ENCODE measurements at places on chromosomes 3 and 15.

DNA sequence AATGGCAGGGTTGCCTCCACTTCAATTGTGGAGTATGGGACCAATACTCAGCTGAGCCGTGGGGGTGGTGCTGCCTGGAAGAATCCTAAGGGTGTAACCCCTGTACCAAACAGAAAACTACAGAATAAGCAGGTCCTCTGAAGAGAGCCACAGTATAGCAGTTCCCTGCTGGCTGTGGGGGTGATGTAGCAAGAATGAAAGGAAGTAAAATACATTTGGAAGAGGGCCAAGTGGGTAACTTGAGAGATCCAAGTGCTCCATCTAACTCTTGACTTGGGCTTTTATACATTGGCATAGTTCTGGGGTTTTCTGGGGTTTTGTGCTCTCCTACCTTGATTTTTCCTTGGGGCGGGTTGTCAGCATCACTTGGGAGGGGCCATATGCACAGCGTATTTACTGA, 341.4 kb downstream of the OTOL1 start:
- DNase-seq, result no peak

GRCh38 chr15:29461877-29462276, 192.3 kb upstream of the NSMCE3 start:
- no peak for DNase-seq

GRCh38 chr3:16849795-16850194, 35.0 kb upstream of the PLCL2 start:
- DNase-seq, result no peak

GRCh38 chr3:62090066-62090465, 283.3 kb downstream of the FEZF2 start:
- no peak for DNase-seq

GRCh38 chr15:56325186-56325585, 40.0 kb upstream of the TEX9 start:
- no peak for DNase-seq

GRCh38 chr3:102129760-102130608, 280.7 kb downstream of the NFKBIZ start:
- DNase-seq, result no peak

DNA sequence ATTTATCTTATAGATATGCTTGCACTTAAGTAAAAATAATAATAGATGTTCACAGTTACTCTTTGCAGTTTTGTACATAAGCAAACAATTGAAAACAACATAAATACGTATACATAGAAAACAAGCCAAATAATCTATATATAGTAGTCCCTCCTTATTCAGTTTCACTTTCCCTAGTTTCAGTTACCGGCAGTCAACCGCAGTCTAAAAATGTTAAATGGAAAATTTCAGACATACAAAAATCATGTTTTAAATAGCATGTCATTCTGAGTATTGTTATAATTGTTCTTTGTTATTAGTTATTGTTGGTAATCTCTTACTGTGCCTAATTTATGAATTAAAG, 262.0 kb downstream of the CGGBP1 start:
- DNase-seq, result no peak

DNA sequence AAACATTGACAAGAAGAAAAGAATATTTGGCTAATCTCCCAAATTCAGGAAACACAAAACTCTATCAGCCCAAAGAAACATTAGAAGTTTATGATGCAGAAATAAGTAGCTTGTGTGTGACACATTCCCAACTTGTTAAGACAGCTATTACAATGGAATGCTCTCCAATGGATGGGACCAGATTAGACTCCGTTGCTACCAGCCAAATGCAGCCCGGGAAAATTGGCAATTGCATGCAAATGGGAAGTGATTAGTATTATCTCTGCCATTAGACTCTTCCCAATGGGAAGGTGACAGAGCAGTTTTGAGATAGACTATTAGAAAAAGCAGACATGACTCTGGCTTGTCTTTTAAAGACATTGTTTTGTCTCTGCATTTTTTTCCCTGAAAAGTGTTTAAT, 37.4 kb upstream of the KCNMB2 start:
- DNase-seq, result no peak

DNA sequence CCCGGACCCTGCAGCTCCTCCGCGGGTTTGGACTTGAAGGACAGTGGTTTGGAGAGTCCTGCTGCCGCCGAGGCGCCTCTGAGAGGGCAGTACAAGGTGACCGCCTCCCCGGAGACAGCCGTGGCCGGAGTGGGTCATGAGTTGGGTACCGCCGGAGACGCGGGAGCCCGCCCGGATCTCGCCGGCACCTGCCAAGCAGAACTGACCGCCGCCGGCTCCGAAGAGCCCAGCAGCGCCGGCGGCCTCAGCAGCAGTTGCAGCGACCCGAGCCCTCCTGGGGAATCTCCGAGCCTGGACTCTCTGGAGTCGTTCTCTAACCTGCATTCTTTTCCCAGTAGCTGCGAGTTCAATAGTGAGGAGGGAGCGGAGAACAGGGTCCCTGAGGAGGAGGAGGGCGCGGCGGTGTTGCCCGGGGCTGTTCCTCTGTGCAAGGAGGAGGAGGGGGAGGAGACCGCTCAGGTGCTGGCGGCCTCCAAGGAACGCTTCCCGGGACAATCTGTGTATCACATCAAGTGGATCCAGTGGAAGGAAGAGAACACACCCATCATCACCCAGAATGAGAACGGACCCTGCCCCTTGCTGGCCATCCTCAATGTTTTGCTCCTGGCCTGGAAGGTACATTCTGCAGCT, 634 bp downstream of the MINDY2 start:
- DNase-seq, result no peak

DNA sequence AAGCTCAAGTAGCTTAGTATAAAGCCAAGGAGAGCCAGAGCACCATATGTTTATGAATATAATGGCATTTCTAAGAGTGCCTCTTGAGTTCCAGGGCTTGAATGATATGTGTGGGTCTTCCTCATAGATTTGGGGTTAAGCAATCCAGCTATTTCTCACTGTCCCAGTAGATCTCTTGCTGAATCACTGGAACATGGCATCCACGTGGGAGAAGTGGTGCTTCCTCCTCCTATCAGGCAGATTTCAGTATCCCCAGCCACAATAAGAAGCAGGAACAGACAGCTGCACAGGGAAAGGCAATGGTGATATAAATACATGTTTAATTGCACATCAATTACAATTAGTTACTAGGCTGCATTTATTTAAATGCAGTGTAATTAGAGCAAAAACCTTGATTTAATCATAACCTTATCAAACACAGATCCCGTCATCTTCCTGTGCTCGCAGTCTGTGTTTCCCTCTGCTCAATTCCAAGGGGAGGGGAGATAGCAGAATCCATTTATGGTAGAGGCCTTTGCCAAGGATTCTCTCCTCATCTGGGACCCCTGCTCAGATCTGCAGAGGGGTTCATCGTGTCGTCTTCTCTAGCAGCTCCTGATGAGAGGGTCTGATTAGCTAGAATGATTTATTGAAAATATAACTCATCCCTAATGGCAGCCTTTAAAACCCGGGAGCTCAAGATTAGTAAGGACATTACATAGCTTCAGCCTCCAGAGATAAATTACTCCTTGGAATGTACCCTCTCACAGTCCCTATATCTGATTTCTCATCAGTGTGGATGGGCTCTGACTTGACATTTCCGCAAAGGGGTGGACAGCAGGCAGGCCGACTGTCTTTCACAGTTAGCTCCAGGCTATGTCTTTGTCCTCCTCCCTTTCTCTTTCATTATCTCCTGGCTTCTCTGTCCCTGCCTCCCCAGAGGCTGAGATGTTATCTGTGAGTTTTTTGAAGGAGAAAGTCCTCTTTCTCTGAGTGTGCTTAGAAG, 775.9 kb downstream of the AGBL1 start:
- no peak for DNase-seq

- DNase-seq, result peak; percentile 17
Measured at GRCh38 chr3:99875929-99876841, 58.5 kb downstream of the CMSS1 start.

DNA sequence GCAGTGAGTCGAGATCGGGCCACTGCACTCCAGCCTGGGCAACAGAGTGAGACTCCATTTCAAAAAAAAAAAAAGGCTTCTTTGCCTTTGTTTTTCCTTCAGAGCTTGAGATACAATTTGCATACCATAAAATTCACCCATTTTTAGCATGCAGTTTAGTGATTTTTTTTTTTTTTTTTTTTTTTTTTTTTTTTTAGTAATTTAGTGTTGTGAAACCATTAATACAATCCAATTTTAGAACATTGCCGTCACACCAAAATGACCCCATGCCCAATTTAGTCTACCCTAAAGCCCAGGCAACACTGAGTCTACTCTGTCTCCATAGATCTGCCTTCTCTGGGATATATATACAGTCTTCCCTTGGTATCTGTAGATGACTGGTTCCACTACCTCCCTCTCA, 61.1 kb downstream of the USP50 start:
- DNase-seq, result no peak

GRCh38 chr3:197896421-197896820, 53.6 kb upstream of the RPL35A start:
- no peak for DNase-seq

GRCh38 chr3:185280572-185281365, 26.9 kb upstream of the EHHADH start:
- no peak for DNase-seq

- DNase-seq, result no peak
Measured at GRCh38 chr3:124680521-124680920, 49.7 kb upstream of the UMPS start.

- no peak for DNase-seq
Measured at GRCh38 chr15:41445399-41445798, 28.5 kb downstream of the RTF1 start.

DNA sequence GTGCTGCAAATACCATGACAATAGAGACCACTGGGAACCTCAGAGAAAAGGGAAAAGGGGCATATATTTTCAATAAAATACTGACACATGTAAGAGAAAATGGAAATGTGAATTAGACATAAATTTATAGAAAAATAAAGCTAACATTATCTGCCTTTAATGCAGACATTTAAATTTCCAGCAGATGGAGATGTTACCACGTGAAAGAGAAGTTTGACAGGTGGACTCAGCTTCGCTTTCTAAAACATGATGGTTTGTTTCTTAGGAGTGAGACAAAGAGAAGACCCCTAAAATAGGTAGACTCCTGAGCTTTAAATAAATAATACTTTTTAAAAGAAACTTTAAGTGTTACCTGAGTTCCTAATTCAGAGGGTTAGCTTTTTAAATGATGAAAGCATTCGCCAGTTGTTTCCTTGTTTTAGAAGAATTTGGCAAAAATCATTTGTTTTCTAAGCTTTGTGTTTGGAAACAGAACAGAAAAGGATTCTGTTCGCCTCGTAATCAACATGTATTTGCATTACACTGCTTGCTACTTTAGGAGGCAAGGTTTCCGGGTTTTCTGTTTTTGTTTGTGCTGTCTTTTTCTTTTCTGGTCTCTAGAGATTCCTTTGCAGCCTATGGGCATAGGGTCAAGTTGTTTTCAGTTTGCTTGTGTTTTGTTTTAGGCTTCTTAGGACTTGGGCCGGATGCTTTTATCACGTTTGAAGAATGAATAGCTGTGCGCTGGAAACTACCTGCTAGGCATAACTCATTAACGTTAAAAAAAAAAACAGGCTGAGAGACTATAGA, 271.4 kb downstream of the THSD4 start:
- no peak for DNase-seq

DNA sequence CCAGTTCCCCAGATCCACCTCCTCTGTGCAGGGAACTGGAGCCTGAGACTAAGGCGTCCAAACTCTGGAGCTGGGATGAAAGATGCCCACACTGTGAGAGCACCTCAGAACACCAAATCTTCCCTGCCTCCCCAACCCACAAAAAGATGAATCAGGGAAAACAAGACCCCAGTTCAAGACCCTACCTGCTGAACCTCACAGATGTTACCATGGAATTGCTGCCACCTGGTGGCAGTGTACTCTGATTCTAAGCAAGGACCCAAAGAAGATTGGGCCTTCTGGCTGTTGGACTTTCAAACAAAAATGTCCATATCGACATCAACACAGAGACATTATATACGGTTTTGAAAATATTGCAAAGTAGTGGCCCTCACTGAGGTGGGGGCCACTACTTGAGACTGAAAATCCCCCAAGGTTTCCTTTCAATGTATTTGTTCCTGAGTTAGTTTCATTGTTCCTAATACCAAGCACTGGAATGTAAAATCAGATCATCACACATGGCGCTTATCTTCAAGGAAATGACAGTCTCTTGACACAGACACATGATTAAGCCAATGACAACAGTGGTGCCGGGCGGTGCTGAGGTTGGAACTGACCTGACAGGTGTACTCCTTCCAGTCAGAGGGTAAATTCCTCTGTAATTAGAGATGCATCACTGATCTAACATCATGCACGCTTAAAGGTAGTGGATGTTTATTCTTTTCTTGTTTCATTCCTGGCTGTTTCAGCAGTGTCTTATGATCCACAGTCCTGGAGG, 67.6 kb downstream of the SLC6A11 start:
- DNase-seq, result no peak

GRCh38 chr3:54871867-54872266, 56.0 kb downstream of the LRTM1 start:
- no peak for DNase-seq

DNA sequence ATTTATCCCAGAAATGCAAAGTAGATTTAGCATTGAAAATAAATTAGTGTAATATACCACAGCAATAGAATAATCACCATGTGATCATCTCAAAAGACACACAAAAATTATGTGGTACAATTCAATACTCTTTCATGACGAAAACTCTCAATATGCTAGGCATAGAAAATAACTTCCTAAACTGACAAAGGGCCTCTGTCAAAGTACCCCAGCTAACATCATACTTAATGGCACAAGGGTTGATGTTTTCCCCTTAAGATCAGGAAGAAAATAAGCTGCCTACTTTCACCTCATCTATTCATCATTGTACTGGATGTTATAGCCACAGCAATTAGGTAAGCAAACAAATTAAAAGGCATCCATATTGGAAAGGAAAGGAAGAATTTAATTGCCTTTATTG, 22.7 kb upstream of the NIPA2 start:
- no peak for DNase-seq

GRCh38 chr3:43997316-43997715, 244.4 kb upstream of the TOPAZ1 start:
- no peak for DNase-seq

DNA sequence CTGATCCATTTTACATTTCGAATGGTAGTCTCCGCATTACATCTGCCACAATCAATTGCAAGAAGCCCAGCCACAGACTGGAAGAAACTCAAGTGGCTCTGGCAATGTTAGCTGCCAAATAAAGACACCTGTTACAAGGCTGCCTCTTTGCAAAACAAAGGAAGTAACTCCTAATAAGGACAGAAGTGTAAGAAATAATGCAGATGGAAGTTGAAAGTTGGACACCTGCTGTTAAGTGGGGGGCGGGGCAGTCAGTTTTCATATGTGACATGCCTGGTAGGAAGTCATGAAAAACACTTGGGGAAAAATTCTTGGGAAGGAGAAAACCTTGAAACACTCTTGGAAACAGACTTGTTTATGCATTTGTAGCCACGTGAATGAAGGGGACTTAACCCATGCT, 54.1 kb upstream of the ATP2C1 start:
- DNase-seq, result no peak

- no peak for DNase-seq
Measured at GRCh38 chr3:23761440-23761896, 44.3 kb upstream of the UBE2E1 start.

GRCh38 chr3:44099566-44100297, 142.0 kb upstream of the TOPAZ1 start:
- DNase-seq, result no peak

DNA sequence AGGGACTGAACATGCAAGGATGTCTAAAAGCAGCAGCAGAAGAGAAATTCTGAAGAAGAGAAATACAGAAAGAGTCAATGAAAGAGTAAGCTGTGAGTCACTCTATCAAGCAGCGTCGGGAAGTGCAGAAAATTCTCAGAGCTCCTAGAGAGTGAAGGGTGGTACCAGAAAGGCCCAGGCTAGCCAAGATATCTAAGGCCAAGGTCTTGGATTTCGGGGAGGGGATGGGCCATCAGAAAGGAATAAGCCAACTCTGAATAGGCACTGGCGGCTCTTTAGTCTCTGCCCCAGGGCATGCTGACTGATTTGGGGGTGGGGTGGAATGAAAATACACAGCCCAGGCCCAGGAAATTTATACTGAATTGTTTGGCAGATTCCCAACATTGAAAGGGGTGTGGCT, 70.8 kb downstream of the GPR156 start:
- no peak for DNase-seq
